ENCODE measurements at places on chromosomes 5 and 9.

DNA sequence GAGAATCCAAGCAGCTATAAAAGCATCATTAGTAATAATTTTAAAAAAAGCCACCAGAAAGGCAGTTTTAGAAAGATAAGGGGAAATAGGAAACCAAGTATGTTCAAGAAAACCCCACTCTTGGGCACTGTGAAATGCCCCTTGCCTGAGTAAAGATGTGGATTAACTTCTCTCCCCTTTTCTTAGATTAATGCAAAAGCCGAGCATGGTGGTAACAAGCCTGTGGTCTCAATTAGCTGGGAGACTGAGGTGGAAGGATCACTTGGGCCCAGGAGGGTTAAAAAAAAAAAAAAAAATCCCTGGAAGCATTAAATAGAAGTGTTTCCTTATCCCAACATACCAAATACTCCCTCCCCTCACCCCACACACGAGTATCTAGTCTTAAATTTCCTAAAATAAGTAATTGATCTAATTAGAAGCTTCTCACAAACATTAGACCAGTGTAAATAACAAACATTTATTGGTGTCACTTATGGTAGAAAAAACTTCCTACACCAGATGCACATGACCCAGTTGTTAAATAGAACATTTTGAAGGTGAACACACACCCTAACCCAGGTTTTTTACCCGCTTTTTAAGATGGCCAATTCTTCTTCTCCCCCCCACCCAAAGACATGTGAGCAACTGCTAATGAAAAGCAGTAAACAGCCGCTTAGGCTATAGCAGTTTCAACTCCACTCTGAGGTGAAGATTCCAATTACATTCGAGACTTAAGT lies 5.2 kb downstream of the HSPA5 start:
- DNase-seq: no peak

GRCh38 chr9:677461-678097 lies 163.9 kb upstream of the DMRT1 start:
- DNase-seq: no peak

DNA sequence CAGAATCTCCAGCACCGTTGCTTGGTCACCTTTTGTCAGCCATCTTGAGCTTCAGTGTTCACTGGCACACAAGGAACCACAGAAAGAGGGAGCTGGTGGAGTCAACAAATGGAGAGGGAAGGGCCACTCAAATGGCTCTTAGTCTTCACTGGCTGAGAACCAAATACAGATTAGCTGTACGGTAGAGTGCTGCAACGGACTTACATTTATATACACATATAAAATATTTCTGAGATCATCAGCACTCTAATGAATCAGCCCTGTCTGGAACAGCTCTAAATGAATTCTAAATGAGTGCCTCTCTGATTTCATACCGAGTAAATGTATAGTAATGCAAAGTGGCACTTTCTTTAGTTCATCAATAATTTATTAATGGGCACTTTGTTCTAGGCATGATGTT lies 24.8 kb downstream of the KCTD16 start:
- DNase-seq: no peak

DNA sequence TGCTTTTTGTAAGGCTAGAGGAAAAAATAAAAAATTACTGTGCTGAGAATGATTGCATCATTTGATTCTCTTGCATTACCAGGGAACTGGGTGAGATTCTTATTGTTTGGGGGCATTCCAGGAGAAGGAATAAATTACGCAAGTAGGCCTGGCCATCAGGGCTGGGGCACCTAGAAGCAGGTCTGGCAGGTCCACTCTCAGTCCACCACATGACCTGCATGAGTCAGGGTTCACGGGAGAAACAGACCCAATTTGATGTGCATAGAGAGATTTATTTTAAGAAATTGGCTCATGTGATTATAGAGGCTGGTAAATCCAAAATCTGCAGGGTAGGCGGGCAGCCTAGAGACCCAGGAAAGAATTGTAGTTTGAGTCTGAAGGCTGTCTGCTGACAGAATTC lies 59.6 kb downstream of the ZNF622 start:
- no peak for DNase-seq

DNA sequence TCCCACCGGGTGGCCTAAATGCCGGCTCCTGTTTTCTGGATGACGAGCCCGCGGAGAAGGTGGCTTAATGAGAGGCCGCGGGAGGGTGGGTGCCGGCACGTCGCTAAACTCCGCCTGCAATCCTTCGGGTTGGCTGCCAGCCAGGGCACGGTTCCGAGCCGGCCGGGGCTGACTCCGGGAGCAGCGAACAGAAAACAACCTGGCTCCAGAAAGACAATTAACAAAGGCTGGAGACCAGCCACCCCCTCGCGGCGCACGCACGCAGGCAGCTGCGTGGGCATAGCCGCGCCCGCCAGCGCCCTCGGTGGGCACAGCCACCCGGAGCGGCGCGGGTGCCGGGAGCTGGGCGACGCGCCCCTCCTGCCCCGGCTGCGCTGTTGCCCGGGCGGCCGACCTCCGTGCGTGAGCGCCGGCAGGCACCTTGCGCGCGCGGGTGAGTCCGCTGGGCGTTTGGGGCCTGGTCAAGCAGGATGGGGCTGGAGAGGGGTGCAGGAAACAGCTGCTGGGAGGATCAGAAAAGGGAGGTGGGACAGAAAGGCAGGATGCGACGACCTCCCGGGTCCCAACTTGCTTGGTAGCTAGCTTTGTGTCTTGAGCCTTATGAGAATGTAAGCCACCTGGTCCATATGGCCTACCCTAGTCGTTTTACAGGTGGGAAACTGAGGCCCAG lies at the start of gene ARHGEF37:
Gene ARHGEF37, plus strand, starts transcription at position 307 of the 670 bp plus-strand sequence. CDS start 16,272 bp downstream, outside the sequence.
- peak; percentile 44 for DNase-seq

DNA sequence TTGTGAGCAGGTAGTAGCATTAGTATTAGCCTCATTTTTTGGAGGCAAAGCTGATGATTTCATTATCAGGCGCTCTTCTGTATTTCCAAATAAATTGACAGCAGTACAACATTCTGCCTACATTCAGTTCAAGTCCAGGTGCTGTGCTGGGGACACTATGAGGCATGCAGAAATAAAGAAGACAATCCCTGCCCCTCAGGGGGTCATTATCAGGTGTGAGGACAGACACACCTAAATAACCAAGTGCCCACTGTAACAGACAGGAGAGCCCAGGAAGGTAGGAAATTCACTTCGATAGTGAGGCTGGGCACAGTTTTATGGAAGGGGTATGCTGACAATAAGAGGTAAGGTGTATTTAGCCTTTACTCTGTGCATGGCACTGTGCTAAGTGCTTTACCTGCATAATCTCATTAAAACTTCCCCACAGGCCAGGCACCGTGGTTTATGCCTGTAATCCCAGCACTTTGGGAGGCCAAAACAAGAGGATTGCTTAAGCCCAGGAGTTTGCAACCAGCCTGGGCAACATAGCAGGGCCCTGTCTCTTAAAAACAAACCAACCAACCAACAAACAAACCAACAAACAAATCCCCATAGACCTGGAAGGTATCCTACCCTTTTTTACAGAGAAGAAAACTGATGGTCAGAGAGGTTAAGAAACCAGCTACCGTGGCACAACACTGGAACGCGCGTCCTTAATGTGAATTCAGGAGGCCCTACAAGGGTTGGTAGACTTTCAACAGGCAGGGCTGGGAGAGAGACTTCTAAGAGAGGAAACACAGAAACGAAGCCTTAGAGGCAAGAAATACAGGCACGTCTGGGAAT lies 17.5 kb upstream of the GPX3 start:
- no peak for DNase-seq

- DNase-seq: no peak
These were observed 79.5 kb upstream of the ZNF608 start for GRCh38 chr5:124825983-124826337.

DNA sequence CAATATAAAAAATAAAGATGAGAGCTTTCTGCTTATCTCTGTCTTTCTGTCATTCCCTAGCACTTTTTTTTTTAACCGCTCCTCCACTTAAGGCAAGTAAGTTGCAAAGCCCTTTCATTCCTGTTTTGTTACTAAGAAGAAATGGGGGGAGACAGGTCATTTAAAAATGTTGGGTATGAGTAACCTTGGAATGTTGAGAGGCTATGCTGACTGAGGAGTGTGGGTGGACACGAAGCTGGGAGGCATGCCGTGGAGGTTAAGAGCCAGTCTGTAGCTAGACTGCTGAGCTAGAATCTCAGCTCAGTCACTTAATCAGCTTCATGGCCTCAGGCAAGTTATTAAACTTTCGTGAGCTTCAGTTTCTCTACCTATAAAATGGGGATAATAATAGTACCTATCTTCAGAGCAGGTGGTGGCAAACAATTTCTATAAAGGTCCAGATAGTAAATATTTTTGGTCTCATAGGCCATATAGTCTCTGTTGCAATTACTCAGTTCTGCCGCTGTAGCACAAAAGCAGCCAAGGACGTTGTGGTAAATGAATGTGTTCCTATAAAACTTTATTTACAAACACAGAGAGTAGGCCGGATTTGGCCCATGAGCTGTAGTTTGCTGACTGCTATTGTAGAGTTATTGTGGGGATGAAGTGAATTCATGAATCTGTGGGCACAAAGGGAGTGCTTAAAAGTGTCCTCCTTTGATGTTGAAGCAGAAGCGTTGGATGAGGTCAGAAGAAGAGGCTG lies 220.0 kb downstream of the GABBR2 start:
- no peak for DNase-seq

- DNase-seq: no peak
These were observed 427.7 kb downstream of the CDK5RAP2 start for GRCh38 chr9:120152295-120152694.

DNA sequence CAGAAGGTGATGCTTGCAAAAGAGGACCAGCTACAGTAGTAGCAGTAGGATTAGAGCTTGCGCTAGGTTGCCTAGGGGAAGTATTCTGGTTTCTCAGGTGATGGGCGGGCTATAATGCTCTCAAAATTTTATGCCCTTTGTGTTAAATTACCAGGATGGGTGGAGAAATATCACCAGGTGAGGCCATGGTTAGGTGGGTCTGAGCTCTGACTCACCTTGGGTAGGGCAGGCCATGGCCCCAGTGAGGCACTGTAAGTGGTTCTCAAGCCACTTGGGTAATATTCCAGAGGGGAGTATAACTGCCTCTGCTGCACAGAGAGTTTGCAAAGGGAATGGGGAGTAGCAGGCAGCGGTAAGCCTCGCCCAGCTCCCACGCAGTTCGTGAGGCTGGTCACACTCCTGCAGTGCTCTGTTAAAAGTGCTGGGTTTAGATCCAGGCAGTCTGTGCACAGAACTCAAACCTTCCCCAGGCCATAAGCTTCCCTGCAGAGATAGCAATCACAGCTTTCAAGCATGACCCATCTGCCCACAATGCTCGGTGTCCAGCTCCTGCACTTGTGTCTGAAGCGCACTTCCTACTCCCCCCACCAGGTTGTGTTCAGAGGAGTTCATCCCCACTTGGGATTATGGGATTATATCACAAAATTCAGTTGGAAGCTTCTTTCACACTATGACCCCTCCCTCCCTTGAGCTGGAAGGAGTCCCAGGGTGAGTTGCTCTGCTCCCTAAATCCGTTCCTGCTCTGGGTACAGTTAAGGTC lies 575.0 kb downstream of the CHSY3 start:
- no peak for DNase-seq

DNA sequence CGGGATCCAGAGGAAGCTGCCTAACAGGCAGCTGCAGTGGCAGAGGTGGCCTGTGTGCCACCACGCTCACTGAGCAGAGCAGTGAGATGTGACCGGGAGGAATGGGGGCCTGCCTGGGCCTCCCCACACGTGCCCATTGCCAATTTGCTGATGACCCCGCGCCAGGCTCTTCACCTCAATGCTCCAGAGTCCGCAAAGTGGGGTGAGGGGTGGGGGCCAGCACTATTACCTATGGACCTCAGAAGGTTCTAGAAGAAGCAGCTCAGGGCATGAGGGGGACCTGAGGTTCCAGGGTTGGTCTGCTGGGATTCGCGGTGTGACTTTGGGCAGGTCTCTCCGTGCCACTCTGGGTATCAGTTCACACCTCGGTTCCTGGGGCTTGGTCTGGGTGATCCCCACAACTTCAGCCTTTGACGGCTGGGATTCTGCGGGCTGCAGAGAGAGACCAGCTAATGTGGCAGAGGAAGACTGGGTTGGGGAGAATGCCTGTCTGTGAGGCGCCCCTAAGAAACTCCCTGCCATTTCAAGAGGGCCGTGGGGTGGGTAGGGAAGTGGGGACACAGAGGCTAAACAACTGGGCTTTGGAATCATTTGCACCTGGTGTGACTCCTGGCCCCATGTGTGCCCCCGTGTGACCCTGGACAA lies 231.0 kb upstream of the MVB12B start:
- DNase-seq: no peak

DNA sequence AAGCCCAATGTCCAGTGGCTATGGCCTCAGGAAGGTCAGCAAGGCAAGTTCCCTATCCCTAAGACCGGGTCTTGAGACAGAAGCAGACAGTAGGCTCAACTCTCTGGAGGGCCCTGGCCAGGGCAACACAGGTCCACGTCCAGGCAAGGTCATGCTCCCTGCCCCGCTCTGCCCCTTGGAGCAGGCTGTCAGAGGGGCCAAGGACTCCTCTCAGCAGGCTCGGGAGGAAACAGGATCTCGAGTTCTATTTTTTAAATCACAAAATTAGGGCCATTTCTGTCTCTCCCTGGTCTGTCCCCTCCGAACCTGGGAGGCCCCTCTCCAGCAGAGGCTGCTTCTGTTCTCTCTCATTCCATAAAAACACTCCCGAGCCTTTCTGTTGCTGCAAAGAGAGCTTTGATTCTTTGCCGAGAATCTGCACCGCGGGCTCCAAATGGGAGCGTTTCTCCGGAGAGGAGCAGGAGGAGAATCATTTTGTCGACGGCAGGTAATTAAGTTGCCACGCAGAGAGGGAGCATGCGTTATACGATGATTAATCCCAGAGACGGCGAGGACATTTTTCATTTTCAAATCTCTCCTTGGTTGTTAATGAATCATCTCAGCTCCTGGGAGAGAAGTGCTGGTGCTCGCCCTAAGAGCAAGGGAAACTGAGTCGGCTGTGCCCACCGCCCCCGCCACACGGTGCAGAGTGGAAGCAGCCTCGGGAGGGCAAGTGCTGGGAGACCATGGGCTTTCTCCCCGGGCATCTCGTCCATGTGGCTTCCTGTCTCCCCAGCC lies 24.5 kb upstream of the FCN1 start:
- no peak for DNase-seq

DNA sequence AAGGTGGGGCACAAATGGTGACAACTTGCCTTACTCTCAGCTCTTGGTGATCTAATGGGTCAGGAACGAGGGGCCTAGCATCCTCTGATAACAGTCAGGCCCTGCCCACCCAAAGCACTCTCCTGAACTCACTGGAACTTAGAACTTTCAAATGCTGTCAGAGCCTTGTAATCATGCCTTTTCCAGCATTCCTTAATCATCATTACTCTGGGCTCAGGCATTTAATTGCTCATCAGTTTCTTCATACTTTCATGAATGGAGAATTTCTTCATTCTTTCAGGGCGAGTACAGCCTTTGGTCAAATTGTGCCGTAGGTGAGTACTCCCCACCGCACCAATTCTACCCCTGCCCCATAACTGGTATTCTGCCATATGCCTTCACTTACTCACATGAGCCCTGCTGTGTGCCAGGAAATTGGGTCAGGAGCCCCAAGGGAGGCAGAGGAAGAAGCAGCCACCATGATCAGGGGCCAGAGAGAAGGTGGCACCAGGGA lies 30.2 kb upstream of the DUSP1 start:
- no peak for DNase-seq

GRCh38 chr9:32456564-32456963 lies 69.4 kb downstream of the RIGI start:
- DNase-seq: no peak

DNA sequence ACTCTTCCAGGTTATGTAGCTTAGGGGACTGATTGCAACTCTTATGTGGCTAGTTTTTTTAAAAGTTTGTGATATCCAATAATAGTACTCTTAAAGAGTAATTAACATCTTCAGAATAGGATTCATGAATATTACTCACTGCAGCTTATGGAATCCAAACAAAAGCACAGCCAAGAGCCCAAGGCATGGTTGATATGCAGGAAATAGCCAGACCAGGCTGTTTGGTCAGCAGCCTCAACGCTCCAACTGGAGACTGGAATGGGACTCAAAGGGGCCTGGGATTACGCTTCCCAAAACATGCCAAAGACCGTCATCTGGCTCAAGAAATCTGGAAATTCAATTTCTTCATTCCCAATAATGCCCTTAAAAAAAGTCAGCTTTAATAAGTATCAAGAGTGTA lies 268.6 kb downstream of the SEC61B start:
- no peak for DNase-seq

All from CD8-positive, alpha-beta T cell (primary cell).